ENCODE measurements at places on chromosomes 2 and 18.
A peak's percentile ranks its signal among the peaks of the same experiment; 100 is the strongest.

DNA sequence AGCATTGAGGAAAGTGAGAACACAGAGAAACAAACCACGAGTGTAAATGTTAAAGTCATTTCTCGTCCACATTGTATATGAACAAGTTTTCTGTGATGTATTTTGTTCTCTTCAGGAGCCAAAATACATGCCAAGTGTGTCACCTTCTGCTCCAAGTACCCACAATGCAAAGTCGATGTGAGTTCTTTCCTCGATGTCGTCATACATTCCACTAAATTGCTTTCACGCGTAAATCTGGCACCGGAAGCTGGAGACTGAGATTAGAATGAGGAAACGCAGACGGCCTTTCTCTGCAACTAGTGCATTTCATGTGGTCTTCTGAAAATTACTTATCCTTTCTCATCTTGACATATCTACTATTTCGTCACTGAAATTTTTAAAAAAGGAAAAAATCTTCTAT, 118.5 kb upstream of the SALL3 start:
- DNase-seq, result no peak

- DNase-seq, result no peak
These were observed 156.6 kb upstream of the ETAA1 start for GRCh38 chr2:67240507-67240906.

- DNase-seq, result peak; percentile 67
These were observed 8.3 kb downstream of the SLC4A5 start for GRCh38 chr2:74334931-74335333.

- DNase-seq, result no peak
These were observed 71.0 kb downstream of the TMEM182 start for GRCh38 chr2:102832789-102833188.

DNA sequence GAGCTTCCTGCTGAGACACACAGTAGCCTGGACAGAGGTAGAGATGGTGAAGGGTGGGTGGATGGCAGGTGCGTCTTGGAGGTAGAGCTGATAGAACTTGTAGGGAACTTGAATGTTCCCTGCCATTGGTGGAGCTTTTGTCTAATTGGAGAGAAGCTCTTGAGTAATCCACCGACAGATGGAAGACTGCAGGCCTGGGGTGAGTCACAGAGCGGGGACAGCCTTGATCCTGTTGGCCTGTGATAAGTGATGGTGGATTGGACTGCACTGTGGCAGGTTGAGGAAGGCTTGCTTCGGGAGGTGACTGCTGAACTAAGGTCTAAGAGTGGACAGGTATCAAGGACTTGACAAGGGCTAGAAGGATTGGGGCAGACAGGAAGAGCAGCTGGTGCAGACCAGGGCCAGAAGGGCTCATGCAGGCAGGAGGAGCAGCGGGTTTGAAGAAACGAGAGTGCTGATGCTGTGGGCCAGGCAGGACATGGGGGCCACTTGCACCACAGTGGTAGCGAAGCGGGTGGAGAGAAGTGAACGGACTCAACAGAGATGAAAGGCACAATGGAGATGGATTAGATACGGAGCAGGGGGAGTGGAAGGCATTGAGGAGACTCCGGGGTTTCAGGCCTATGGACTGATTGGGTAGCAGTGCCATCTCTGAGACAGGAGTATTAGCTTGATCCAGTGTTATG, 16.3 kb downstream of the CABLES1 start:
- DNase-seq, result no peak

GRCh38 chr2:129239141-129239540, 740.3 kb upstream of the RAB6C start:
- no peak for DNase-seq

All from kidney glomerular epithelial cell (primary cell).